Omental fat pad (tissue), 4 donors: ENCODE measurements at places on chromosomes 7 and 10. TPM values are rescaled to one million over a fixed set of nuclear protein-coding genes. Genes with fewer than 3 reads are reported as not detected.

DNA sequence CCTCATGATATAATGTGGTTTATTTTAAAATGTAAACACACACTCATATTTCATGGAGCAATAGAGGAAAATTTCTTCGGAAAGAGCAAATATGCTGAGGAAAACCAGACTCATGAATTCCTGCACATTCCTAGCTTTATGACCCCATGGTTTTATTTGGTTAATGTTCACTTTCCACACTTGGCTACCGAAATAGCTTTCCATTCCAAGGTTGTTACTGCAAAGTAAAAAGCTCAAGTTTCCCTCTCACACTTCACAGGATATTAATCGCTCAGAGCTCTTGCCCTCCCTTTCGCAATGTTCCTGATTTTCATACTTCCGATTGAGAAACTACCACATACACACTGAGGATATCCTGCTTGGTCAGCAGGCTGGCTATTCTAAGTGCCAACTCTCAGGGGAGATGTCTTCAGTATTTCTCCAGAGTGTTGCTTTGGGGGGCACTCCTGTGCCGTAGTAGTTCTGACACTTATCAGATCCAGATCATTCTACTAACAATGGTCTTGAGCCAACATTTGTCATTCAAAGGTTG, 77.5 kb upstream of the STEAP1B start:
- no peak for DNase-seq

DNA sequence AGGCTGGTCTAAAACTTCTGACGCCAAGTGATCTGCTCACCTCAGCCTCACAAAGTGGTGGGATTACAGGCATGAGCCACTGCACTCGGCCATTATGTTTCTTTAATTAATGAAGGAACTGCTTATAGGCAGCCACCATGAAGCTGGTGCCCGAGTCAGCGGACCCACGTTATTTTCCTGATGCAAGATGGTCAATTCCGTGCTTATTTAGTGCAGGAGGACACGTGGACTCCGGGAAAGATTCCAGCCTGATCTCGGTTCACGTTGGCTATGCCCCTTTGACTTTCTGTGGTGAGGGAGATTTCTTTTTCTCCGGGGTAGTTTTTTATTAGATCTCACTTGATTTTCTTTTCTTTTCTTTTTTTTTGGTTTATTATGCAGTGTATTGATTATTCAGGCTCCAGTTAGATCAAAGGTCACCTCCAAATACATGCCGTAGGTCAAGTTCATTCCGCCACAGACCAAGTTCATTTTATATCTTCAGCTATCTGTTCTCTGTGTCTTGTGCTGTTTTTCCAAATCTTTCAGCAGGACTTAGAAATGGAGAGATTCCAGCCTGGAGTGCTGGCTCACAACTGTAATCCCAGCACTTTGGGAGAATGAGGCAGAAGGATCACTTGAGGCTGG, 8.3 kb downstream of the CAMK1D start:
- DNase-seq, result no peak

DNA sequence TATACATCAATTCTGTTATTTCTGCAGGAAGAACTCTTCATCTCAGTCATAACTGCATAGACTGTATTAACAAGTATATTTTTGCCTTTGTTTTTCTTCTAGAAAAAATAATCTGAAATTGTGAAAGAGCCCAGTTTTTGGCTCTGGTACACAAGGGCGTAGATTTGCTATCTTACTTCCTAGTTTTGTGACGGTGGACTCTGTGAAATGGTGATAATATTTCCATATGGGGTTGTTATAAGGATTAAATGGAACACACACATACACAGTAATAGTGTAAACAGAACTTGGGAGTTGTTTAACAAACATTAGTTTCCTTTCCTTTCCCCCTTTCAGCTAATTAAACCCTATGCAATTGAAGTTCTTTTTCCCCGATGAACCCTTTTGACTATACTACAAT, 108.7 kb downstream of the MKLN1 start:
- no peak for DNase-seq

DNA sequence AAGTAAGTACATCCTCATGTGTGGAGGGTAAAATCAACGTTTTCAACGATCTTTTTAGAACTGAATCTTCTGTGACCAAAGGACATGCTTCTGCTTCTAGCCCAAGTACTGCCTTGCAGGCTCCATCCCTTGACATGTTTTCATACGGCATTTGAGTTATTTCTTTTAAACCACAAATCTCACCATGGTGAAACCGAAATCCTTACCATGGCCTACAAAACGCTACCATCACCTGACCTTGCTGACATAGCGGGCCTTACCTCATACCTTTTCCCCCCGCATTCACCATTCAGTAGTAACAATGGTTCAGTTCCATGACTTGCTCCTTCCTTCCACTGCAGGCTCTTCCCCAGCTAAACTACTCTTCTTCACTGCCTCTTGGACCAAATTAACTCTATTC, 3.5 kb downstream of the RNF216 start:
- DNase-seq, result no peak

GRCh38 chr10:30435073-30435422, 1.1 kb downstream of the MAP3K8 start:
- no peak for DNase-seq

DNA sequence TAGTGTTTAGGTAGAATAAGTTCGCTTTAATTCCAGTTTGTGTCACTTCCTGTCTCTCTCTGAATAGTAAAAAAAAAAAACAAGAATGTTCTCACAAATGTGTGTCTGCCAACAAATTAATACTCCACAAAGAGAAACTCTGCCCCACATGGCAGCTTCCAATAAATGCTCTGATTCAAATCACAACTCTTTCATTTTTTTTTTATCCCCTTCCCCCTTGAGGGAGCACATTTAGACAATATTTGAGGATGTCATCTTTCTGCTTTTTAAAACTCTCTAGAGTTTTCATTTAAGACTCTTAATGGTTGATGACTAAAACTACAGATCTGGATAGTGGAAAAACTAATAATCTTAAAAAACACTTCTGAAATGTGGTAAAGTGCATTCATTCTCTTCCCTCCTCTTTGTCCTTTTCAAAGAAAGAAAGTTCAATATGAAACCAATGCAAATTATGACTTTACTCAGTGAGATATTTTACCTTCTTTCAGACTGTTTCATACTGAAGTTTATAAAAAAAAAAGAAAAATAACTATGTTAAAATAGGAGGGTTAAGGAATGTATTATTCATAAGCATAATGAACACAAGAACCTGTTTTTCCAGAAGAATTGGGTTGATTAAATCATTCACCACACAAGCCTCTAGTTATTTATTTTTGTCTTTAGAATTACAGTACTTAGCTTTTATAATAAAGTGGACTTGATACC, 42.3 kb downstream of the ARID5B start:
- DNase-seq, result no peak

DNA sequence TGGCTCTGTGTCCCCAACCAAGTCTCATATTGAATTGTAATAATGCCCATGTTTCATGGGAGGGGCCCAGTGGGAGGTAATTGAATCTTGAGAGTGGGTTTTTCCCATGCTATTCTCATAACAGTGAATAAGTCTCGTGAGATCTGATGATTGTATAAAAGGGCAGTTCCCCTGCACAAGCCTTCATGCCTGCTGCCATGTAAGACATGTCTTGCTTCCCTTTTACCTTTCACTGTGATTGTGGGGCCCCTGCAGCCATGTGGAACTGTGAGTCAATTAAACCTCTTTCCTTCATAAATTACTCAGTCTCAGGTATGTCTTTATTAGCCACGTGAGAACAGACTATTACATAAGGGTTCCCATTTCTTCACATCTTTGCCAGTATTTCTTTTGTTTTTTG, 97.1 kb upstream of the CPXM2 start:
- DNase-seq, result no peak

DNA sequence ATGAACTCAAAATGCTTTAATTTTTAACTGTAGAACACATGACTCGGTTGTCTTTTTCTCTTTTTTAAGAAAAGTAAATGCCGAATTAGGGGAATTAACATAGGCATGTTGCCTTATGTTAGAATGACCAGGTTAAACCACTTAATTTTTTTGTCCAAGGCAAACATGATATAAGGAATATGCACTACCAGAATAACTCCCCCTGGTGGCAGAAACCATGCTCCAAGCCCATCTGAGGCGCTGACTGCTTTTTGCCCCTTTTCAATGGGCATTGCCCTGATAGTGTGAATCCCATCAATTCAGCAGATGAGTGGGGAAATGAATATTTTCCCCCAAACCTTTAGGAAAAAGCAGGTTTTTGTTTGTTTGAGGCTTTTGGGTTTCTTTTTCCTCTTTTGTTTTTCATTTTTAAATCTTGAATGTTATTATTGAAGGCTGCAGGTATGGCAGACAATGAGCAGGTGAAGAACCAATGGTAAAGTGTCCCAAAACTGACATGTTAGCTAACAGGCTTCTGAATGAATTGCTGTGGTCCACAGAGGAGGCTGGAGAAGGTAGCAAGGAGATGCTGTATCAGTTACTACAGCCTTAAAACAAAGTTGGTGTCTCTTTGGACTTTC, 284.3 kb downstream of the SORCS3 start:
- DNase-seq, result no peak

GRCh38 chr7:11166051-11166450, 192.4 kb downstream of the PHF14 start:
- no peak for DNase-seq

DNA sequence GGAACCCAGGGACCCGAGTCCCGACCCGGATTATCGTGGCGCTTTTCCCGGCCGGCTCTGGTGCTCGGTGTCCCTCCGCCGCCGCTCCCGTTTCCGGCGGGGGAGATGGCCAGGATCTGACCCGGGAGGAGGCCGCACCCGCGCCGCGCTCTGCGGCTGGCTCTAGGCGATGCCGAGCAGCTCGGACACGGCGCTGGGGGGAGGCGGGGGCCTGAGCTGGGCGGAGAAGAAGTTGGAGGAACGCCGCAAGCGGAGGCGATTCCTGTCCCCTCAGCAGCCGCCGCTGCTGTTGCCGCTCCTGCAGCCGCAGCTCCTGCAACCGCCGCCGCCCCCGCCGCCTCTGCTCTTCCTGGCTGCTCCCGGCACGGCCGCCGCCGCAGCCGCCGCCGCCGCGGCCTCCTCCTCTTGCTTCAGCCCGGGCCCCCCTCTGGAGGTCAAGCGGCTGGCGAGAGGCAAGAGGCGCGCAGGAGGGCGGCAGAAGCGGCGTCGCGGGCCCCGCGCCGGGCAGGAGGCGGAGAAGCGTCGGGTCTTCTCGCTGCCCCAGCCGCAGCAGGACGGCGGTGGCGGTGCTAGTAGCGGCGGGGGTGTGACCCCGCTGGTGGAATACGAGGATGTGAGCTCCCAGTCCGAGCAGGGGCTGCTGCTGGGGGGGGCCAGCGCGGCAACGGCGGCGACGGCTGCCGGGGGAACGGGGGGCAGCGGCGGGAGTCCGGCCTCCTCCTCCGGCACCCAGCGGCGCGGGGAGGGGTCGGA, 593 bp downstream of the CDK13 start:
- no peak for DNase-seq

Gene SYT15
- 3.4 TPM for total RNA-seq

Gene SPDYE6
- not detected for total RNA-seq

Gene SPDYE1
- not detected for total RNA-seq

Gene CPEB3
- 6.3 TPM for total RNA-seq
